ENCODE measurements at places on chromosomes 7 and 10.

- no peak for DNase-seq
Measured at GRCh38 chr7:7335215-7335614, 152.9 kb downstream of the C1GALT1 start.

- no peak for DNase-seq
Measured at GRCh38 chr7:55081068-55081467, 62.3 kb downstream of the EGFR start.

GRCh38 chr10:30662814-30663213 lies 33.3 kb upstream of the LYZL2 start:
- DNase-seq: no peak

DNA sequence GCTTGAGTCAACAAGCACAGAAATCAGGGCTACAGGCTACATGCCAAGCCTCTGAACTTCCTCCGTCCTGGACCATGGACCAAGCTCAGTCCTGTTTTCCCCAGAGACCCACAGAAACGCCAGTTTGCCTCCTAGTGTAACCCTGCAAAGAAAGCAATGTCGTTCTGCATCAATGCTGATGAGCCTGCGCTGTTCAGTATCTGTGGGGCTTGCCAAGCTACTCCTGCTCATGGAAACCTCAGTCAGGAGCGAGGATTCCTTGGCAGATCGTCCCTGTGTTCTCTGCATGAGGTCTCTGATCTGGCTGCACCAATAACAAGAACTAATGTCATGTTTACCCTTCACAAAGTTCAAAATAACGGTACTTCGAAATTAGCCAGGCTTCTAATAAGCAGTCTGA lies 495.5 kb upstream of the C7orf33 start:
- DNase-seq: no peak

- DNase-seq: no peak
Measured at GRCh38 chr10:28593811-28594210, 60.9 kb downstream of the WAC start.

GRCh38 chr7:39712751-39713150 lies 89.4 kb downstream of the RALA start:
- DNase-seq: no peak

DNA sequence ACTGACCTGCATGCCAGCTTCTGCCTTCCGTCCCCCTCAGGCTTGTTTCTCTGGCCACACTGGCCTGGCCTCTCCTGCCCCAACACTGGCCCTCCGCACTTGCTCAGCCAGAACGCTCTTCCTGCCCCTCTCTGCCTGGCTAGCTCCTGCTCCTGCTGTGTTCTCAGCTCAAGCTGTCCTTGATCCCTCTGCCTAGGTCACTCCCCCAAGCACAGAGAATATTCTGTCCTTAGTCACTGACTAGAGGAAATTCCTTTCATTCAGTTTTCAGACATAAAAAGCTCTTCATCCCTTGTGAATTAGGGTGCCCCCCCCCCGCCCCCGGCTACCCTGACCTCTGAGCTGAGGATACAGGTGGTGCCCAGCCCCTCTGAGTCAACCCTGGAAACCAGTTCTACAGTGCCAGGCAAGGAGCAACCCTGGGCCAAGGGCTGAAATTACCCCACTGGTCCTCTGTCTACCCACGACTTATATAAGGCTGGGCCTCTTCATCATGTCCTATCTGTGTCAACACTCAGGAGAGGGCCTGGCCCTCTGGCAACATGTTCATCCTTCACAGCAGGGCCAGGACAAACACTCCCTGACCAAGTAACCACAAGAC lies 6.6 kb upstream of the SGPL1 start:
- no peak for DNase-seq

GRCh38 chr10:72616716-72617115 lies 9.2 kb downstream of the MICU1 start:
- no peak for DNase-seq

- no peak for DNase-seq
Measured at GRCh38 chr10:28938745-28939144, 261.4 kb downstream of the BAMBI start.

- no peak for DNase-seq
Measured at GRCh38 chr7:9575716-9576115, 1142.3 kb downstream of the NXPH1 start.

- DNase-seq: no peak
Measured at GRCh38 chr10:86193841-86194240, 172.8 kb downstream of the GRID1 start.

DNA sequence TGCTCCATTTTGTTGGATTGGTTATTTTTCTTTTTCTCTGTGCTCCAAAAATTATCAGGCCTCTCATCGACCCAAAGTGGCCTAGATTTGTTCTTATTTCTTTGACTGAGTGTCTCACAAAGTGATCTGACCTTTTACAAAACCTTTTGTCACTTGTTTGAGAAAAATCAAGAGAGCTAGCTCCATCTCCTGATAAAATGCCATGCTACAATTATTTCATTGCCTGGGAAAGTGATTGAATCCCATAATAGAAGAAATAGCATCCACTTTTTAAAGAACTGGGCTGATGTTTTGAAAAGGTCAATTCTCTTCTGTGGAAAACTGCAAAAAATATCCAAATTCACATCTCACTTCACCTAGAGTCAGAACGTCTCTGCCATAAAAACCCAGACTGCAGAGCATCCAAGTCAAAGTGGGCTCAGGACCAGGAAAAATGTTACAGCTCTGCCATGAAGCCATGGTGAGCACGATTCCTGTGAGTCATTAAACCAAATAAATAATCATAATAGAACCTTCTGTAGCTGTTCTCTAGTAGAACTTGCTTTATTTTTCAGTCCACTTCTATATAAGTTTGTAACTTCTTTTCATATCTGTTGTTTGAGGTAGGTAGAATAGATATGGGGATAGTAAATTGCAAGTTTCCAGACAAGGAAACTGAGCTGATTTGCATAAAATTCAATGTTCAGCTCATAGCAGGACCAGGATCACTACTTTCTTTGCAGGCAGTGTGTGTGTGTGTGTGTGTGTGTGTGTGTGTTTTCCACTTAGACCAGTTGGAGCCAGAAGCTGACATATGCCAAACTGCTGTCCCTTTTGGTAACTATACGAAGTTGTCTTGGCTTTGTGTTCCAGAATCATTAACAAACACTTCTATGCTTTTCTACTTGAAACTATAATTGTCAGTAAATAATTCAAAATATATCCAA lies 632.5 kb upstream of the ANKRD30A start:
- DNase-seq: peak; percentile 24

DNA sequence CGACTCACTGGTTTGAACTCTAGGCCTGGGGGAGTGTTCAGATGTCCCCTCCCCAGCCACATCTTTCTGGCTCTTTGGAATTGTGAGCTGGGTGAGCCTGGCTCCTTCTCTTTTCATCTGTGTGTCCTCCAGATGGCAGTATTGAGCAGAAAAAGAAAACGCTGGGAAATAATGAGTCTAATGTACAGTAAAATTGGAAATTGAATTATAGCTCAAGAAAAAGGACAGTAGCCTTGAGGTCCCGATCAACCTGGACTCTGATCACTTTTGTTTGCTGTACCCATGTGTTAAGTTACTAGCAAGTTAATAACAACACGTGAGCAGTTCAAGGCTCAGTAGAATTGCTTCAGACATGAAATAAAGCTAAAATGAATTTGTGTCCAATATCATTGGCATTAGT lies 77.9 kb downstream of the SNX10 start:
- DNase-seq: peak; percentile 1

- no peak for DNase-seq
Measured at GRCh38 chr7:2016761-2017480, 215.8 kb downstream of the MAD1L1 start.

GRCh38 chr10:77420947-77421523 lies 216.6 kb downstream of the KCNMA1 start:
- no peak for DNase-seq

DNA sequence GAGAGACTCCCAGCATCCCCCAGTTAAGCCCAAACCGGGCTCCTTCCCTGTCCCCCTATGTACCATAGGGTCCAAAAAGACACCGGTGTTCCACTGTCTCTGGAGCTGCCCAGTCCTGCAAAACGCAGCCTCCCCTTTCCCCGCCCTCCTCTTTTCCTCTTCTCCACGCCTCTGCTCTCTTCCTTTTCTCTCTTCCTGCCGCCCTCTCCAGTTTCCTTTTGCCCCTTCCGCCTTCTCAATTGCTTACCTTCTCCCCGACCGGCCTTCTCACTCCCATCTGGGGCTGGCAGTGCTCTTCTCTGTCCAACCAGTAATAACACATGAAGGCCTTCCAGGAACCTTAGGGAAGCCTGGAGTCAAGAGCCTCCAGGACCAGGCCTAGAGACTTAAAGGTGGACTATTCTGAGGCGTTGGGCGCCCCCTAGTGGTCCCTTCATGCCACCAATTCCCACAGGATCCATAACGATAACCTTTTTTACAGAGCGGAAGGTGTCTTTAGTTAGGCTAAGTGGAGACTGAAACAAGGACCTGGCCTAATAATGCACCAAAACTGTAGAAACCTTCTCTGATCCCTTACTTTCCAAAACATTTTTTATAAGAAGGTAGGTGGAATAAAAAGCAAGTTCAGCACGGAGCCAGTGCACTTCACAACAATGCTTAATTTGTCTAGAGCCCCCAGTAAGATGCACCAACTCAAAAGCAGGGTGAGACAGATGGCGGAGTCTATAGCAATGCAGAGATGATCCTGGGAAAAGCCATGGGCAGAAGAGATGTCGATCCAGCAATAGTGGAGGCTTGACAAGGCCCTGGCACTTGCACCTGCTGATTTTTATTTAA lies 27.2 kb upstream of the MSRB2 start:
- DNase-seq: peak; percentile 34

- no peak for DNase-seq
Measured at GRCh38 chr7:73681031-73681430, 2.2 kb downstream of the DNAJC30 start.

Measured in AG09309 (cell line).